ENCODE measurements at places on chromosomes 4 and X. TPM values are rescaled to one million over a fixed set of nuclear protein-coding genes. Genes with fewer than 3 reads are reported as not detected.
A peak's percentile ranks its signal among the peaks of the same experiment; 100 is the strongest.

TMPRSS11E gene
- polyA plus RNA-seq: 1.7 TPM

- DNase-seq: peak; percentile 37
These were observed 61.0 kb downstream of the CHRNA9 start for GRCh38 chr4:40395908-40396793.

DNA sequence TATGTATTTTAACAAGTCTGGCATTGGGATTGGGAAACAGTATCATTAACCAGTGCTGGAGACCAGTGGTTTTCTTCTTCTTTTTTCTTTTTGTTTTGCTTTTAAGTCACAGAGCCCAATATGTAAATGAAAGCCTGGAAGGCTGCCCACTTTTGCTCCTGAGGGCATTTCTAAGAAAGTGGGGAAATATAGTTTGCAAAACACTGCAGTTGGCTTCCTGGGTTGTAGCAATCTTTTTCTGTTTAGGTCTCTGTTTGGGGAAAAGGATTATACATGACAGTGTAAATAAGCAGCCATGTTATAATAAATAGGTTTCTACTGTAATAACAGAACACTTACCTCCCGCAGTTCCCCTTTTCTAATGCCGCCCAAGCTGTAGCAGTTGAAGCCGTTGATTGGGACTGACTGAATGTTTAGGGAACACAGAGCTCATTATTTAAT, 105.5 kb downstream of the TMEM164 start:
- DNase-seq: no peak

DNA sequence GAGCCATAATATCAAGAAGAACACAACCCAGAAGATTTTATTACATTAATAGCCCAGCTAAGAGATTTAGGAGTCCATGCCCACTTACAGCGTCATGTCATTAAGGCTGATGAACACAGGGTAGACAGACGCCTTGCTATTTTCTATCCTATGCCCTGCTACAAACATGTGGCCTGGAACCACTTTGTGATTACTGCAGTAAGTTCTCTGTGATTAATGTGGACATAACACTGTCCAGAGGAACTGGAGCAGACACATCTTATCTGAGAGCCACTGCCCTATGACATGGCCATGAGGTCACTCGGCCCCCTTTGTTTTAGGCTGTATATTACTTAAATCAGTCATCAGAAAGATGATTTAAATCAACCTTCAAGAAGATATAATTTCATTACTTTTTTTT, 211.7 kb downstream of the MAML3 start:
- DNase-seq: no peak

- no peak for DNase-seq
These were observed 184.9 kb downstream of the KIT start for GRCh38 chr4:54842656-54843055.

DNA sequence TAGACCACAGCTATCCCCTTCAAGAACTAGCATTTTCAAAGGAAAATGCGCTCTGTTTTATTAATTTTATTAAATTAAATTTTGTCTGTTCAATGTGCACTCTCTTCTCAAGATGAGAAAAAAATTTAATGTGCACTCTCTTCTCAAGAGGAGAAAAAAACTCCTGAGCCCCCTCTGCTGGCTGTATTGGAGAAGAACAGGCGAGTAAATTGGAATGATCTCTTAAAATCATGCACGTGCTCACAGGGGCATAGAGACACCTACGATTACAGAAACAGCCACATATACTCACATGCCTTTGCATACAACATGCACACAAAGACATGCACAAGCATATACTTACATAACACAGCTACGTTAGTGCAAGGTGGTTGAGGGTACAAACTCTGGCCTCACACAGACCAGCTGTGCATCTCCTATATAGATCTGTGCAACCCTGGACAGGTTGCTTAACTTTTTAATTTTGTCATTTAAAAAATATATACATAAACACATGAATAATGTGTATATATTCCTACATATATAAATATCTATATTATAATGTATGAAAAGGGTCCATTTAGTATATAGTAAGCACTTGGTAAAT, 176.2 kb upstream of the CXorf66 start:
- DNase-seq: peak; percentile 41

- DNase-seq: no peak
These were observed 7.7 kb downstream of the LSM6 start for GRCh38 chr4:146183209-146183608.

DNA sequence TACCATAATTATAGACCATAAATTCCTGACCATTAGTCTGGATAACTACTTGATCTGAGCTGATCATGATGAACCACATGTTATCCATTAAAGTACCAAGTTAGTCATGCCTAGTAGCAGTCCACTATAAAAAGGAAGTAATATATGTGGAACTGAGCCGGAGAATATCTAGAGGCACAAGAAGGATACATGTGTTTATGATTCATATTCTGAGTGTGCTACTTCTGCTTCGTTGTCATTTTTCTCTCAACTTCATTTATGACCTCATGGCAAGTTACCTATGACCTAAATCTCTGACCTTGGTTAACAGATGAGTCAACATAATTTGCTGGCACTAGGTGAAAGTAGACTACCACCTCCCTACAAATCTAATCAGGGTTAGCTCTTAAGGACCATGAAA, 56.5 kb upstream of the ANKRD17 start:
- no peak for DNase-seq

- DNase-seq: no peak
These were observed 22.0 kb downstream of the CT47C1 start for GRCh38 chrX:119094819-119095218.

DNA sequence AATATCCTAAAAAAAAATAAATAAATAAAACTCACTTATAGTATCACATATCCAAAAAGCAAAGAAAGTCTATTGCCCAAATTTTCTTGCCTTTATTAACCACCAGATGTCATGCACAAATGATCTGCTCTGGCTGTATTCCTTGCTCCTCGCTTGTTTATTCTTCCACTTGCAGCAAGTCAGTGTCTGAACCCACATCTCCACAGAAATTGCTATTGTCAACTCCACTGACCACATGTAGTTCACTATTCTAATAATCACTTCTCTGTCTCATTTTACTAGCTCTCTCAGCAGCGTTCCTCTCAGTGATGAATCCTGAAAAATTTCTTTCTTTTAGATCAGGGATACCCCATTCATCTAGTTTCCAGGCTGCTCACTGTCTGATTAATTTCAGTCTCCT, 29.3 kb upstream of the CXXC4 start:
- DNase-seq: no peak

SPON2 gene
- 1,380 TPM for polyA plus RNA-seq

DNA sequence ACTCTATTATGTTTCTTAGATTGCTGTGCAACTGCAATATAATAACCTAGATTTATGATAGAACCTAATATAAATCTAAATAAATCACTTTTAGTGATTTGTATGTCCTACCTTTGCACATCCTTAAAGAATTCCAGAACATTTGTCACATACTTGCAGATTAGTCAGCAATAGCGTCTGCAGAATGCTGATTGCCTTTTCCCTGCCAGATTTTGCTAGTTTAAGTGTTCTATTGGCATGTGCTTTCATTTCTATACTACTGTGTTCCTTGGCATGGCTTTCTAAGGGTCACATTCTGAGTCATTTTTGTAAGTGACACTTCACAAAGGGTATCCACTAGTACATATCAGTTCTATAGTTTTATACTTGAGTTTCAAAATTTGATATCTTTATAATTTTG, 303.1 kb upstream of the GIMD1 start:
- no peak for DNase-seq
